Upper lobe of right lung (tissue), 1 donor: ENCODE measurements at places on chromosomes 1 and 21. TPM values are rescaled to one million over a fixed set of nuclear protein-coding genes. Genes with fewer than 3 reads are reported as not detected.

The FCGR3B gene
- total RNA-seq: 18.9 TPM

The RNF223 gene
- 0.55 TPM for total RNA-seq

The KCNH1 gene
- total RNA-seq: not detected

GRCh38 chr1:54574158-54574778 lies 26.2 kb downstream of the ACOT11 start:
- DNase-seq: no peak

- DNase-seq: no peak
Measured at GRCh38 chr1:63775418-63776127, 1.8 kb downstream of the ROR1 start.

DNA sequence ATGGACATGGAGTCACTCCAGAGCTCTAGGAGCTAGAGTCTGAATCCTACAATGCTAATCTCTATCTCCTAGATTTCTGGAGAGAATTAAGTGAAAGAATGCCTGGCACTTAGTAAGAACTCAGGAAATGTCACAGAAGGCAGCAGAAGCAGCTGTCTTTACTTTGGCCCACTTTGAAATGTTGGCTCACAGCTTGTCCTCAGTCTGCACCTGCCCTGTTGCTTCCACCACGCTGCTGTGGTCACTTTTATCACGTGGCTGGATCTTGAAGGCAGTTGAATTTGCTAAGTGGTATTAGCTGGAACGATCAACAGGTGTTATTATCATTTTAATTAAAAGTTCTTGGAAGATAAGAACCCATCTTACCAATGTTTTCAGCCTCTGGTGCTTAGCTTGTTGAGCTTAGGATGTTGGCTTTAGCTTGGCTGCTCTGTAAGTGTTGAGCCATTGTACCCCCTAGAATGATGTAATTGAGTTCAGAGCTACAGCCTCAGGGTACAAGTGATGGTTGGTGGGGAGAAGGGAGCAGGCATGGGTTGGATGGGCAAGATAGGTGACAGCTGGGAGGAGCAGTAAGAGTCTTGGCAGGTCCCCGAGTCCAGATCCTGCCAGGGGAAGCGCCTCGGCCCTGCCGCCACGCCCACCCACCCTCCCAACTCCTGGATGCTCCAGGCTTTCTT lies 41.9 kb upstream of the EPS8L3 start:
- DNase-seq: peak; percentile 3
